Fibroblast of villous mesenchyme (primary cell): ENCODE measurements at places on chromosomes 7 and 10. TPM values are rescaled to one million over a fixed set of nuclear protein-coding genes. Genes with fewer than 3 reads are reported as not detected.
A peak's percentile ranks its signal among the peaks of the same experiment; 100 is the strongest.

Gene CYP3A4
- not detected in 2 replicates for total RNA-seq

- DNase-seq = no peak
Observed at GRCh38 chr10:115968236-115968635, 304.8 kb downstream of the GFRA1 start.

DNA sequence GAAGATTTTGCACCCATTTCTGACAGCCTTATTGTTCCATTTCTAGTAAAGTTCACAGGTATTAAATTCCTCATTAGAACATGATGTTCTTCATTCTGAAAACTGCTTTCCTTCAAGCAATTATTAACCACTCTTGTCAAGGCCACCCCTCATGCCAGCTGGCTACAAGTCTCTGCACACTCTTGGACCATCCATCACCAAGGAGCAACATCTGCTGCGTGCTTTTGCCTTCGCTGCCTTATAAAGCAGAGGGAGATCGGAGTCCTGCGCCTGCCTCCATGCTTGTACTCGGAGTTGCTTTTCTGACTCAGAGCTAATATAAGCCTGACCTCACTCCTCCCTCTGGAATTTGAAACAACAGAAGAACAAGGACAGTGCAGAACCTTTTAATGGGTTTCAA is 529.9 kb upstream of the DPP6 start:
- no peak for DNase-seq

- peak; percentile 57 for DNase-seq
Observed at GRCh38 chr7:117338020-117338419, 15.2 kb upstream of the WNT2 start.

GRCh38 chr10:73433538-73433867 is at the start of gene MSS51:
TSS of gene MSS51 (minus strand) at chr10:73433561. CDS start at chr10:73428284, 5,277 bp downstream.
- no peak for DNase-seq

- no peak for DNase-seq
Observed at GRCh38 chr7:4202954-4203353, 479.1 kb upstream of the FOXK1 start.

DNA sequence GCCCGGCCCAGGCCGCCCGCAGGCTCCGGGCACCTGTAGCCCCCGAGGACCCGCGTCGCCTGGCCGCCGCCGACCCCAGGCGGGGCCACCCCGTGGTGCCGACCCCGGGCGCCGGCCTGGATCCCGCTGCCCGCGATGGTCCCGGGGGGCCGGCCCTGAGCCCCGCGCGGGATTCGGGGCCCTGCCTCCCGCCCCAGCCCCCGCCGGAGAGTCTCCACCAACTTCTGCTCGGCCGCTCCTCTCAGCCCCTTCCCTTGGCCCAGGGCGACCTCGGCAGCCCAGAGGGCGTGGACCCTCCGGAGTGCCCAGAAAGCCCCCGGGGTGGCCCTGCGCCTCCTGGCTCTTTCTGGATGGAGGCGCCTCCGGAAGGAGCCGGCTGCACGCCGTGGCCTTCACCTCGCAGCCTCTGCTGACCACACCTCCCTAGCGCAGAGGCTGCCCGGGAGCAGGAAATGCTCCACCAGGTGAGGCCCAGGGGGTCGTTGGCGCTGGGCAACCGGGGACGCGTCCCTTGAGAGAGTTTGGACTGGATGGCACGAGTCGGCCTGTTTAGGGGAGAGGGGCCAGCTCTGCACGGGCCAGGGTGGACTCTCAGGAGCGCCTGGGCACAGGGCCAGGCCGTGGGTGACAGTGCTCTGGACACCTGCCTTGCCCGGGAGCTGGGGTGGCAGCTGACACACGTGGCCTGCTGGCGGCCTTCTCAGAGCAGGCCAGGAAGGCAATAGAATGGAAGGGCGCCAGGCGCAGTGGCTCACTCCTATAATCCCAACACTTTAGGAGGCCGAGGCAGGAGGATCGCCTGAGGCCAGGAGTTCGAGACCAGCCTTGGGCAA is 529 bp downstream of the ZNF853 start:
- no peak for DNase-seq

DNA sequence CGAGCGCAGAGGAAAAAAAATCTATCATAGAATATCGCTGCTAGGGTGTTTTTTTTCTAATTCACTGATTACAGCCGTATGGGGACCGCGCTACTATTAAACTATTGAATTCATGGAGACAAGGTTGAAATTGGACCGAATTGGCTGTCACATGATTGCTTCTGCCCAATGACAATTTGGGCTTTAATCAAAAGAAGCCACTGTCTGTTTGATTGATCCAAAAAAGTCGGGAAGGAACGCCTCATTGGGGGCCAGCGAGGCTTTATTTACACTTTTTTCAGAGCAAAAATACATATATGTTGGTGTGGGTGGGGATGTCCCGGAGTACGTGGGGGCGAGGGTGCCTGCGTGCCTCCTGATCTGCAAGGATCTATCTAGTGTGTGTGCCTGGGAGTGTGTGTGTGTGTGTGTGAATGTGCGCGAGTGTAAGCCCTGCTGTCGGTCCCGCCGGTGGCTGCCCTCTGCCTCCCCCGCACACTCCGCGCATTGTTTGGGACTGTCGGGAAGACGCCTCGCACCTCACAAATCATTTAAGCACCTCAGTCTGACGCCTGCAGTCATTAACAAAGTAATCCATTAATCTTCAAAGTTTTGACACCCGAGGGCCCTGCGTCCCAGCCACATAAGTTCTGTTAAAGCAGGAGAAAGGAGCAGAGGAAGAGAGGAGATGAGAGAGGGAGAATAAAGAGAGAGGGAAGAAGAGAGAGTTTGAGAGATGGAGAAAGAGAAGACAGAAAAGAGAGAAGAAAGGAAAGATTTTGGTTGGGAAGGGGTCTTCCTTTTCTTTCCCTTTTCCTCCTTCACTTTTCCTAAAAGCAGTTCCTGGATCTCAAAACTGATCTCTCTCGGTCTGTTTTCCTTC is at the start of gene HOXA2:
HOXA2 (minus strand) TSS at position 103 of the 862 bp plus-strand sequence. CDS start 183 bp downstream, outside the sequence.
- no peak for DNase-seq

DNA sequence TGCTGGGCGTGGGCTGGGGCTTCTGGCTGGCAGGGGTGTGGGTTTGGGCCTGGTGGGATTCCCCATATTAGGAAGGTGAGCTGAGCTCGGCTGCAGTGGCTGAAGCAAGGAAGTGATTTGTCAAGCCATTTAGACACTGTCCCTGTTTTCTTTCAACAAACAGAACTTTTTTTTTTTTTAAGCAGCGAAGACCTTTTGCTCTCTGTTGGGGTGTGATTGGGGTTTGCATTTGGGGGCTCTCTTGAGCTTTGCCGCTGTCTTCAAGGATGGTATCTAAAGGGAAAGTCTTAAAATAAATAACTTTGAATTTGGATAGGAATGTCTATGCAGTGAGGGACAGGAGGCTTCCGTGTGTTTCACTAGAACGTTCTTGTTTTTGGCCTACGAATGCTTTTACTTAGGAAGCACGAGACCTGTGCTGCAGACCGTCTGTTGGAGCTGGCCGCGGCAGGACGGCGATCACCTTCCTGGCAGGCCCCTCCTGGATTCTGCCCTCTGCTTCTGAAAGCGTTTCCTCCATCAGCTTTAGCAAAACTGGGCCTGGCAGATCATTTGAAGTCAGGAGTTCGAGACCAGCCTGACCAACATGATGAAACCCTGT is 43.9 kb downstream of the FOXK1 start:
- peak; percentile 44 for DNase-seq

DNA sequence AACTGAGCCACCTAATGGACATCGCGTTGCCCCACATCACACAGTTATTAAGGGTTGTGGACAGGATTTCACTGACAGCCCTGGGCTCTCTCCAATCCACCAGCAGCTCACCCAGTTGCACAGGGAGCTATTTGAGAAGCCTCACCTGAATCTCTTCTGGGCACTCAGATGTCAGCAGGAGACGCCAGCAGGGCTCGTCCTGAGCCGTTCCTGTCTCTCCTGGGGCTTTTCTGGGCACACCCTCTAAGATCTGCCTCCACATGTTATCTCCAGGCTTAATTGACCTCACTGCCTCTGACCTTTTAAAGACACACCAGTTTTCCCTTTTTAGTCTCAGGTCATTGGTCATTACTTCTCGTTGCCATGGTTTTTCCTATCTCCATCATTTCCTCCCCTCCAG is 63.0 kb downstream of the GRID1 start:
- no peak for DNase-seq

DNA sequence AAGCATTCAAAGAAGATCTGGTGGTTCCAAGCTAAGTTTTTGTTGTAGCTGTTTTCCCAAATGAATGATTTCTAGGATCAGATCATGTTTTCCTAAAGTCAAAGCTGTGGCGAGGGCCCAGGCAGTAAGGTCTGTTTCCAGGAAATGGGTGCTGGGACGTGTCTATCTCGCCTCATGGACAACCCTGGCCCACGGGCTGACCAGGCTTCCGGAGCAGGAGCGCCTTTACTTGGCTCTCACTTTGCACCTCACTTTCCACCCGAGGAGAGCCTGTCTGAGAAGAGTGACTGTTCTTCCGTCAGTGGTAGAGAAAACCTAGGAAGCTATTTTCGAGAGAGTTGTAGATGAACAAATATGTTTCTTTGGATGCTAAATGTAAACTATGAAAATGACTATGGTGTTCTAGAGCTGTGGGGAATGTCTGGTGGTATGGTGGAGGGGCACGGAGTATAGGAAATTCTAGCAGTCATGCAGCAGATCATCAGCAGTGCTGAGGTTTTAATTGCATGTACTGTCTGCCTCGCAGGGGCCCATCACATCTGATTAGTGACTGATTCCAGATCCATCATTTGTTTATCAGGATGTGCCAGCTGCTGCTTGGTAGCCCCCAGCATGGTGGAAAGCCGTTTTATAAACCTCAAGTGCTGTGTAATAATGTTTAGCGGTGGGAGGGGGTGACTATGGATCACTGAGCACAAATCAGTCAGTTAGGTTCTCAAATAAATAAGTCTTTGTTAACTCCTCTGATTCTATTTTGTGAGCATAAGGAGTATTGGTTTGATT is 66.6 kb downstream of the VWC2 start:
- no peak for DNase-seq

DNA sequence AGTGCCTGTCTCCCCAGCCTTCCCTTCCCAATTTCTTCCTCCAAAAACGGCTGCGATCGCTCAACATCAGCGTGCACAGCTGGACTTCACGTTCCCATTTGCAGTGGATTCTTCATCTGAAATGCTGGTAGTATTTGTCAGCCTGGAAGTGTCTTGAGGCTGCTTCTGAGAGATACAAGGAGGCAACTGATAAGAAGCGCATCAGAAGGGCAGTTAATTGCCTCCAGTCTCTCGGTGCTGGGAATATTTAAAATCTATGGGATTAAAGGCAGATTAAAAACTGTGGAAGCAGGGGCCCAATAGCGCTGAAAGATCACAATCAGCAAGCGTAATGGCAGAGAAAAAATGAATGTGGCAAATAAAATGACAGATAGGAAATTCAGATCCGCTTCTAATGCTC is 450.0 kb downstream of the GATA3 start:
- no peak for DNase-seq

DNA sequence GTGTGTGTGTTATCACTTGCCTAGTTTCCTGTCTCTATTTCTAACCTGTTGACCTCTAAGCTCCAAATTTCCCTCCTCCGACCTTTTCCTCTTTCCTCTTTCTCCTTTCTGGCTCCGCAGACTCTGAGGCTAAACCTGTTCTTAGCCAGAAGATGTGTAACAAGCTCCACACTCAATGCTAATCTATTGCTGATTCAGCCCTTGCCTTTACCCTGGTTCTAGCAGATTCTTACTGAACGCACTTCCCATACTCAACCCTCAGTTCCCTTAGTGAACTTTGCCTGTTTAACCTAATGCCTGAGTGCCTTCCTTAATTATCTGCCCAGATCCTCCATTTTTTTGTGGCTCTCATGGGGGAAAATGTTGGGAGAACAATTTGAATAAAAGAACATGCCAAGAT is 30.0 kb upstream of the SGMS1 start:
- DNase-seq = no peak

DNA sequence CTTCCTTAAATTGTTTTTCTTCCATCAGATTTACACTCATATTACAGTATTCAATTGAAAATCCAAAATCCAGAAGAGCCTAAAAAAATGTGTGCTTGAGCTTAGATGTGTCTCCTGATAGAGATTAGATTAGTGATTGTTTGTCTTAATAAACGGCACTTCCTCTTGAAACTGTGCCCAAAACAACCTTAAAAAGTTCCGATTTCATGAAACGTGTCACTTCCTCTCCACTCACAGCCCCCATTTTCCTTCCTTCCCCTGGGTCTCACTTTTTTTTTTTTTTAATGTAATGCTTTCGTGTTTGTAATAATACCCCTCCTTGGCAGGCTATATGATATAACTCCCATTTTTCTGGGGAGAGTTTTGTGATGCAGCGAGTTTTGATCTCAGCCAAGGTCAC is 114.8 kb upstream of the ADO start:
- no peak for DNase-seq

DNA sequence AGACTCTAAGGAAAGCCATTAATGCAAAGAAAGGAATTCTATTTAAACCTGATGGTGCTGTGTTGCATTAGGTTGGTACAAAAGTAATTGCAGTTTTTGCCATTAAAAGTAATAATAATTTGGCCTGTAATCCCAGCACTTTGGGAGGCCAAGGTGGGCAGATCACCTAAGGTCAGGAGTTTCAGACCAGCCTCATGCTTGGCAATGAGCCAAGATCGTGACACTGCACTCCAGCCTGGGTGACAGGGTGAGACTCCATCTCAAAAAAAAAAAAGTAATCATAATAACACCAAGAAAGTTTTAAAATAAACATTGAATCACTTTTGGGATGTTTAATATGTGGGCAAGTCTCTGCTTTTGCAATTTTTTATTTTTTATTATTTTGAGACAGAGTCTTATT is 107.3 kb upstream of the FRMD4A start:
- no peak for DNase-seq

DNA sequence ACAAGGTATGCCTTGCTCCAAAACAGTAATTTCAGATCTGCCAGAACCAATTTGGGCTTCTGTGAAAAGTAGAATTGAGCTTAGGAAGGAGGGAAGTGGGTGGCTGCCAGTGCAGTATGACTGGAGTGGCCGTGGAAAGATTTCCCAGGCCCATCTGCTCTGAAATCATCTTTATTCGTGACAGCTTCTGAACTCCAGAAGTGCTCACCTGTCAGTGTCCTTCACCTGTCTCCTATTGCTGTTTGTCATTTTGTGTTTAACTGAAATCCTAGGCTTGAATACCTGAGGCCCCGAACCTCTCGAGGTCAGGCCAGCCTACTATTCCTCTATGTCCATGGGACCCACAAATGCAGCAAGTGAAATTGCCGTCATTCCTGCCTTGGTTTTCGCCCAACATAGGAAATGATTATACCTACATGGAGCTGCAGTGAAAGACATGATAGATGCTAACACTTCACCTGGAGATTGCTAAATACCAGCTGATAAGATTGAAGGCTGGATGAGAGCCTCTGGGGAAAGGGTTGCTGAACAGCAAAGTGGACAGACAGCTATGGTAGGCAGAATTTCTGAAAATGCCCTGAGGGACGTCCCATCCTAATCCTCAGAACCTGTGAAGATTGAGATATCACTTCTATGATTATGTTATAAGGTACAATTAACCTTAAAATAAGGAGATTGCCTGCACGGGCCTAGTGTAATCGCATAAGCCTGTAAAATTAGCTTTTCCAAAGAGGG is 82.1 kb downstream of the C1GALT1 start:
- DNase-seq = no peak

DNA sequence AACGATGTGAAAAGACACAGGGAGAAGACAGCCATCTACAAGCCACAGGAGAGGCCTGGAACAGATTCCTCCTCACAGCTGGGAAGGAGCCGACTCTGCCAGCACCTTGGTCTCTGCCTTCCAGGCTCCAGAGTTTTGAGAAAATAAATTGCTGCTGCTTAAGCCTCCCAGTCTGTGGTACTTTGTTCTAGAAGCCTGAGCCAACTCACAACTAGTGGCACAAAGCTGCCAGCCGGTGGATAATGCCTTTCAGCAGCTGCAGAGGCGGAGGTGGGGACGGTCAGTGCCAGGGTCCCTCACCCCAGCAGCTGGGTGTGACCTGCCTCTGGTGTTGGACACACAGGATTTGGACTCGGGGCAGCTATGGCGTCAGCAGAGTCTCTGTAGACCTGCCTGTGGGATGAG is 255.4 kb upstream of the PITRM1 start:
- no peak for DNase-seq

- peak; percentile 51 for DNase-seq
Observed at GRCh38 chr10:79403441-79404230, 41.8 kb downstream of the ZCCHC24 start.
